ENCODE measurements at places on chromosomes 16 and 17.

GRCh38 chr17:2723505-2723996, 12.0 kb upstream of the CLUH start:
- no peak for DNase-seq

DNA sequence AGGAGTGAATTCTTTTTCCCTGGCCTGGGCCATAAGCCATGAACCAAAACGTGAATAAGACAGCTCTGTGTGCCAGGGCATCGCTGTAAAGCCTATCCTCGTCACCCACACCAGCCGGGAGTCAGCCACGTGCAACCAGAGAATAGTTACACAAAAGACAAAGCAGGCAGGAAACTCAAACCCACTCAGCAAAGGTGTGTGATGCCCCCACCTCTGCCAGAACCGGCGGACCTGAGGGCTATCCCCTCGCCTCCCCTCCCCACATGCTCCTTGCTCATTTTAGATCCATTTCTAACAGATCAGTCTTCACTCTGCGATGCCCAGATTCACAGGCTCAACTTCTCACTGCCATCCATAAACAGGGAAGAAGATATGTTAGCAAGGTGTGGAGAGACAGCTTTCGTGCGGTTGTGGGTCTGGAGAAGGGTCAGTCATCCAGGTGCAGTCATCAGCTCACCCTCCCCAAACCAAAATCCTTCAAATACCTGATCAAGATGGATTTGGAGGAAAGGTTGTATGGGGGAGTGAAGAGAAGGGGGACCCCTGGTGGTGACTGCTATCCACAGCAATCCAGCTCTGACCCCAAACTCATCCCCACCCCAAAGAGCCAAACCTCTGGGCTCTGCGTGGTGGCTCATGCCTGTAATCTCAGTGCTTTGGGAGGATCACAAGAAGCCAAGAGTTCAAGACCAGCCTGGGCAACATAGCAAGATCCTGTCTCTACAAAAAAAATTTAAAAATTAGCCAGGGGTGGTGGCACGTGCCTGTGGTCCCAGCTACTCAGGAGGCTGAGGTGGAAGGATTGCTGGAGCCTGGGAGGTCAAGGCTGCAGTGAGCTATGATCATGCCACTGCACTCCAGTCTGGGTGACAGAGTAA, 219.2 kb downstream of the C16orf78 start:
- no peak for DNase-seq

- DNase-seq: no peak
These were observed 14.6 kb downstream of the SCNN1B start for GRCh38 chr16:23316634-23317265.

DNA sequence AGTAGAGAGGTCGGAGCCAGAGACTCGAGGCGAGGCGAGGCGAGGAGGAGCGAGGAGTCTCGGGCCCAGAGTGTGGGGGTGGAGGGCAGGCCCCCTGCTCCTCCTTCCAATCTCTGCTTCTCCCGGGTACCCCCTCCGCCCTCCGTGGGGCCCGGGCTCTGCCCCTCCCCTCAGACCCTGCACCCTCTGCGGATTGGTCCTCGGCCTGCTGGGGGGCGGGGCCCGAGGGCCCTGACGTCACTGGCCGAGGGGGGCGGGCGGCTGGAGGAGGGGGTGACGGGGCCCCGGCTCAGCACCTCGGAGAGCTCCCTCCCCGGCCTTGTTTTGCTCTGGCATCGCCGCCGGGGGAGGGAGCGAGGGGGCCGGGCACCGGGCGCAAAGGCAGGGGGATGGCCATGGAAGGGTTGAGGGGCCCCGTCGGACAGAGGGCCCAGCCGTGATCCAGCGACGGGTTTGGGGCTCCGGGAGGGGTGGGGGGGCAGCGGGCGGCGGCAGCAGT, at the start of gene RUNDC3A:
RUNDC3A (plus strand) TSS at position 282 of the 499 bp plus-strand sequence. CDS start 232 bp downstream, outside the sequence.
- peak; percentile 83 for DNase-seq

DNA sequence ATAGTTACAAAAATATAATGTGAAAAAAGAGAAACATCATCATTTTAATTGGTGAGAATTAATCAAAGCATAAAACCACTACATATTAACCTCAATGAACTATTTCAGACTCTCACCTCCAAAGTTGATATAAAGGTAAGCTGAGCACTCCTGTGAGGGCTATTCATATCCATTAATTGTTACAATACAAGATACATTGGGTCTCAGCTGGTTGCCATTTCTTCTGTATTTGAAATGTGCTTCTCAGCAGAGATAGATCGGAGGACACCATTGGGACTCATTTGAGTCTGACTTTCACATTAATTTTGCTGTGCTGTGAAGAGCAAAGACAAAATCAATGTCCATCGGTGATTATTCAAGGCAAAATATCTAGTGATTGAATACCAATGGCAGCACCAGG, 459.5 kb upstream of the GOT2 start:
- no peak for DNase-seq

GRCh38 chr17:9977180-9977575, 72.1 kb upstream of the RCVRN start:
- DNase-seq: no peak

GRCh38 chr16:54397190-54397835, 110.7 kb upstream of the IRX3 start:
- no peak for DNase-seq

DNA sequence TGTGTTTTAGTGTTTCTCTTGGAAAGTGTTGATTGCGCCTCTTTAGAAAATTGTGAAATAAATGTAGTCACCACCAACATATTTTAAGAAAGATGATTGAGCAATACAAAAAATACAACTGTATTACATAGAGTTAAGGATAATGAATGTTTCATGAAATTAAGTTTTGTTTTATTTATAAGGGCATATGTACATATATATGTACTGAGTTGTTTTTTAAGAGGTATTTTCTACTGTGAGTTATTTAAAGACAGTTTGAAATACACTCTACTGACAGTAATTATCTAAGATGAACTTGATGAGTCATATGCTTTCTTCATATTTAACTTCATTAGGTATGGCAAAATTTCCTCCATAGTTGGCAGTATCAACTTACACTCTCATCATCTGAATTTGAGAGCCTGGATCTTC, 411.7 kb downstream of the HS3ST3B1 start:
- DNase-seq: no peak

- DNase-seq: no peak
These were observed 12.1 kb upstream of the C16orf74 start for GRCh38 chr16:85762970-85763369.

GRCh38 chr17:11625878-11626277, 27.6 kb downstream of the DNAH9 start:
- DNase-seq: no peak

GRCh38 chr16:74480150-74481029, 59.1 kb upstream of the CLEC18B start:
- no peak for DNase-seq

DNA sequence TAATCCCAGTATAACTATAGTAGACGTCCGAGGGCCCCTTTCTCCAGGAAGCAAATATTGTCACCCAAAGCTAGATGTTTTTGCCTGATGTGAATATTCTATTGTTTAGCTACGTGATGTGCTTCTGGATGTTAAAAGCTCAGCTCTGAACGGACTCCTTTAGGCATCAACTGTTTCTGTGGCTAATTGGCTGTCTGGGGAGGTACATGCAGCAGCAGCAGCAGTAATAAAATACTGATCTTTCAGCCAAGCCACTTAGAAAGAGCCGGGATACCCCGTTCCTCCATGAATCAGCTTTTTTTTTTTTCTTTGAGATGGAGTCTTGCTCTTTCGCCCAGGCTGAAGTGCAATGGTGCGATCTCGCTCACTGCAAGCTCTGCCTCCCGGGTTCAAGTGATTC, 43.0 kb downstream of the TRARG1 start:
- no peak for DNase-seq

DNA sequence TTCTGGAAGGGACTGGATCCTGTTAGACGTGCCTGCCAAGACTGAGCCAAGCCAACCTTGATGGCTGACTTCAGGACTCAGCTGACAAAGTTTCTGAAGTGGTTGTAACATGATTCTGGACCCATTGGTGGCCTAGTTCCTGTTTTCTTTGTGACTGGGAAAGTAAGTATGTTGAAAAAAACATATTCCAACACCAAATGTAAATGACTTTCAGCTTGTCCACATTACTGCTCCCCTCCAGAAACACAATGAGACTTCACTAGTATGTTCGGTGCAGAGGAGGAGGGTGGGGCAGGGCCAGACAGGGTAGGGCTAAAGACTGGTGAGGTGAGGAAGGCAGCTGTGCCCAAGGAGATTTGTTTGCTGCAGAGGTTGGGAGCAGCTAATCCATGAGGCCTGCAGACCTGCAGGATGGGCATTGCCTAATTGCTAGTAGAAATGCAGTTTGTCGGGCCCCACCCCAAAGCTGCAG, 26.4 kb downstream of the NMT1 start:
- DNase-seq: no peak

DNA sequence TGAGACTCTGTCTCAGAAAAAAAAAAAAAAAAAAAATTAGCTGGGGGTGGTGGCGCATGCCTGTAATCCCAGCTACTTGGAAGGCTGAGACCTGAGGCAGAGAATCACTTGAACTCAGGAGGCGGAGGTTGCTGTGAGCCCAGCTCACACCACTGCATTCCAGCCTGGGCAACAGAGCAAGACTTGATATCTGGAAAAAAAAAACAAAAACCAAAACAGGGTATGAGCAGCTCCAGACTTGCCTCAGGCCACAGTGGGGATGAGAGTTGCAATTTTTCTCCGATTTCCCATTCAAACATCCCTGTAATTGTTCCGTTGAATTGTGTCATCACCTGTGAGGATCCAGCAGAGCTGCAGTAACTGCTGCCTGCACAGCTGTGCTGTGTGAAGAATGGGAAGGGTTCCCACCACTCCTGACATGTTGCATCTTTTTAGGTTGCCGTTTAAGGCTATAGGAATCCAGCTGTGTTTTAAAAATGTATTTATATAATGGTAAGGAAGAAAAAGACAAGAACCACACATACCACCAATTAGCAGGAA, 150.0 kb downstream of the VPS53 start:
- DNase-seq: no peak

DNA sequence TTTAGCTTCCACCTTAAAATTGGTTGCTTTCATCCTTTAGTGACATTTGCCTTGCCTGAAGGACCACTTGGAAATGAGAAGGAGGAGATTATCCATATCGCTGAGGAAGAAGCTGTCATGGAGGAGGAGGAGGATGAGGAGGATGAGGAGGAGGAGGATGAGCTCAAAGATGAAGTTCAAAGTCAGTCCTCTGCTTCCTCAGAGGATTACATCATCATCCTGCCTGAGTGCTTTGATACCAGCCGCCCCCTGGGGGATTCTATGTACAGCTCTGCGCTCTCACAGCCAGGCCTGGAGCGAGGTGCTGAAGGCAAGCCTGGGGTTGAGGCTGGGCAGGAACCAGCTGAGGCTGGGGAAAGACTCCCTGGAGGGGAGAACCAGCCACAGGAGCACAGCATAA, 11.5 kb upstream of the TMEM106A start:
- DNase-seq: no peak

All from stimulated activated CD4-positive, alpha-beta T cell treated with anti-CD3 and anti-CD28 coated beads, TNF-alpha, amount 100 ng/mL, for 1 hour (primary cell).